ENCODE measurements at places on chromosomes 3 and 15.
A peak's percentile ranks its signal among the peaks of the same experiment; 100 is the strongest.

- no peak for DNase-seq
Observed at GRCh38 chr3:151210676-151211381, 7.8 kb upstream of the GPR171 start.

- DNase-seq: no peak
Observed at GRCh38 chr15:34603095-34603494, 19.6 kb upstream of the GOLGA8B start.

GRCh38 chr3:23629181-23629894 lies 176.4 kb upstream of the UBE2E1 start:
- no peak for DNase-seq

DNA sequence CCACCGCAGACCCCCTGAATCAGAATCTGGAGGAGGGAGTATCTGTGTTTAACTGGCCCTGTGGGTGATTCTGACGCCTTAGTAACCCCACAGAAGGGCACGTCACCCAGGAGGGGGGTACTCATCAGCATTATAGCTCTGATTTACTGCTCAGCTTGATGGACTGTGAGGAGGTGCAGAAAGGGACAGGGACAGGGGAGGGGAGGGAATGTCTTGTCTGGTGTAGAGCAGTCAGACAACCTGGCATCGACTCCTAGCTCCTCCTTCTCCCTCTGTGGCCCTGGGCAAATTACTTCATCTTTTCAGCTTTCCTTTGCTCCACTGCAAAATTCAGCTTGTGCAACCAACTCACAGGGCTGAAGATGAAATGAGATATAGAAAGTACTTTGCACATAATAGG lies 42.3 kb upstream of the GLCE start:
- no peak for DNase-seq

GRCh38 chr3:52552089-52552488 lies 15.7 kb downstream of the UQCC5 start:
- no peak for DNase-seq

DNA sequence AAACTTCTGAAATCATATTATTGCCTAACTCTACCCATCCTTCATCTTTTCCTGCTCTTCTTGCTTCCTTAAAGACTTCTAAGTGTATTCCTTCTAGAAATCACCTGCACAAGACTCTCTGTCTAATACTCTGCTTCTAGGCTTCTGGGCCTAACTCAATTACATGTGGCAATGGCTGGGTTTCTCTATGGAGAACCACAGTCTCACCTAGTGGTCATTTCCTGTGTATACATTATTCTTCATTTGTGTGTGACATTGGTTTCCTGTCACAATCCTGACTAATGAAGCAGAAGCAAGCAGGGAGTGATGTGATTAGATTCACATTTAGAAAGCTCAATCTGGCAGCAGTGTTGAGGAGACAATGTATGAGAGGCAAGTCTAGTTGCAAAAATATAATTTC lies 16.9 kb upstream of the CLDN1 start:
- no peak for DNase-seq

- no peak for DNase-seq
Observed at GRCh38 chr15:32941823-32942222, 224.0 kb downstream of the GREM1 start.

GRCh38 chr15:38220606-38221273 lies 31.9 kb upstream of the SPRED1 start:
- peak; percentile 38 for DNase-seq

DNA sequence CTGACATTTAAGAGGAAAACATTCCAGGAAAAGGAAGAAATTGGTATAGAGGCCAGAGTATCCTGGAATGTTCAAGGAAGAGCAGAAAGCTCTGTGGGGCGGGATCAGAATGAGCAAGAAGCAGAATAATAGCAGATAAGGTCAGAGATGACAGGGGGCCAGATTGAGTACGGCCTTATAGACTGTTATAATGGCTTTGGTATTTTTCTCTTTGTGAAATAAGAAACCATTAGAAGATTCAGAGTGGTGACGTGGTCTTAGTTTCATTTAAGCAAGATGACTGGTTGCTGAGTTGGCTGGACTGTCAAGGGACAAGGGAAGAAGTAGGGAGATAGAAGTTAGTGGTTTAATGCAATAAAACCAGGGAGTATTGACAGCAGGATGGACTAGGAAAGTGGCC lies 218.3 kb upstream of the SOX2 start:
- no peak for DNase-seq

DNA sequence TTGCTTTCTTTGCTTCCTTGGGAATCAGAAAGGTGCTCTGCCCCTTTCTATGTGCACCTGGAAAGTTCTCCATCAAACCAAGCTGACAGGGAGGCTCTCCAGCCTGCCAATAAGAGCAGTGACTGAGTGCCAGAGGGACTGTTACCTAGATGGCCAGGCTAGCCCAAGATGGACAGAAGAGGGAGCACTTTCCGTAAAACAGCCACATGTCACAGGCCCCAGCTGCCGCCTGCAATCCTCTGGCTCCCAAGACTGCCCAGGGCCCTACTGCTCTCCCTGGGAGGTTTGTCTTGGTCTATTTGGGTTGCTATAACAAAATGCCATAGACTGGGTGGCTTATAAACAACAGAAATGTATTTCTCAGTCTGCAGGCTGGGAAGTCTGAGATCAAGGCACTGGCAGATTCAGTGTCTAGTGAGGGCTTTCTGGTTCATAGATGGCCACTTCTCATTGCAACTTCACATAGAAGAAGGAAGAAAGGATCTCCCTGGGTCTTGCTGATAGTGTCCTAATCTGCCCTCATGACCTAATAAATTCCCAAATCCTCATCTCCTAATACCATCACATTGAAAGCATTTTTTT lies 72.3 kb downstream of the TAMM41 start:
- DNase-seq: peak; percentile 59

DNA sequence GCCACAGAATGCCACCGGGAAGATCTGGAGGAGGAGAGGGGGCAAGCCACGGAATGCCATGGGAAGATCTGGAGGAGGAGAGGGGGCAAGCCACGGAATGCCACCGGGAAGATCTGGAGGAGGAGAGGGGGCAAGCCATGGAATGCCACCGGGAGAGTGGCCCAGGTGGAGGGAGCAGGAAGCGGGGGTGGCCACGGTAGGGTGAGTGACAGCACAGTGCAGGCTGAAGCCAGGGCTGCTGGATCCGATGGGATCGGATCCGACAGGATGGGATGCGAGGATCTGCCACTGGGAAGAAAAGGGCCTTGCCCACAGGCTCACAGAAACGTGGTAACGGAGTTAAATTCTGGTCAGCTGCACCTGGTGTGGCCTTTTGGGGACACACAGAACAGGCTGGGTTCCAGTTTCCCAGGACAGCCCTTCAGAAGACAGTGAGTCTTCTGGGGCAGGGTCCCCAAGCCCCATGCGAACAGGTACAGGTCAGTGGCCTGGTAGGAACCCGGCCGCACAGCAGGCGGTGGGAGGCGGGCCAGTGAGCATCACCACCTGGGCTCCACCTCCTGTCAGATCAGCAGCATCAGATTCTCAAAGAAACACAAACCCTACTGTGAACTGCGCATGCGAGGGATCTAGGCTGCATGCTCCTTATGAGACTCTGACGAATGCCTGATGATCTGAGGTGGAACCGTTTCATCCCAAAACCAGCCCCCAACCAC lies 58.8 kb downstream of the XXYLT1 start:
- DNase-seq: no peak

GRCh38 chr15:100879061-100879463 lies 569 bp upstream of the ALDH1A3 start:
- DNase-seq: no peak

DNA sequence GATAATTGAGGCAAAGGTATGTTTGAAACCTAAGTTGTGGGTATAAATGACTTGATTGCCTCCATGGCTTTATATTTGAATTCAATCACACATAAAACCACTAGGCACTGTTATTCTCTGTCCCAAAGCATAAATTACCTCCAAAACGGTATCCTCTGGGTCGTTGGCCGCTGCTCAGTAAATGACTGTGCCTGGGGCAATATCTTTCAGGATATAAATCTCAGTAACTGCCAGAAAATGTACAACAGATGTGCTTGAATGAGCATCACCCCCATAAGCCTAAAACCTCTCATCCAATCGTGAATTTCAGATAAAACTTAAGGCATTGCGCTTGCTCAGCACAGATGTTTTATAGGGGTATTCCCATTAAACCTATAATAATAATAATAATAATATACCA lies 19.0 kb upstream of the C3orf49 start:
- no peak for DNase-seq

DNA sequence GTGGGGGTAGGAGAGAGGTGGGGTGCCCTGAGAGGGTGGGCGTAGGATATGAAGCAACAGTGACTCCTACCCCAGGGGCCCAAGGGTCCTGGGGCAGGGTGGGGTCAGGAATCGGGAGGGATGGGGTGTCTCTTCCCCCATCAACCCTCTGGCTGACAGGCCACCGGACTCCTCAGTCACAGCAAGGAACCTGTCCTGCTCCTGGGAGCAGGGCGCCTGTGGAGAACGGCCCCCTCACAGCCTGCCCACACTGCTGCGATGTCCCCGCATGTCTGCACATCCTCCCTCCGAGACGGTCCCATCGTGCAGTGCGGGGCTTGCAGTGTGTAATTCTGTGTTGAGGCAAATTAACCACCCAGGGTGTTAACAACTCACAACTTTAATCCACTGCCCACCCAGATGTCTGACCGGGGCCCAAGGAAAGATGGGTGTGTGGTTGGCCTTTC lies 2.7 kb downstream of the TM4SF19 start:
- no peak for DNase-seq

DNA sequence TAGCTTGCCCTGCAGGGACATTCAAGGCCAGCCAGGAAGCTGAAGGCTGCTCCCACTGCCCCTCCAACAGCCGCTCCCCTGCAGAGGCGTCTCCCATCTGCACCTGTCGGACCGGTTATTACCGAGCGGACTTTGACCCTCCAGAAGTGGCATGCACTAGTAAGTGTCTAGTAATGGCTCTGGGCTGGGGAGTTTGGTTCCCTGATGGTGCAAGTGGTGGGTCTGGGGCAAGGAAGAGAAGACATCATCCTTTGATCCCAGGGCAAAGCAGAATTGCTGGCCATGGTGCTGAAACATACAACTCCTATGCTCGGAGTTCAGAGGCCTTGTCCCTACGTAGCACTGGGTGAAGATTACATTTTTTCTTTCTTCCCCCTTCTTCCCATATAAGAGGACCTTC lies 311.4 kb downstream of the EPHB1 start:
- DNase-seq: peak; percentile 72

DNA sequence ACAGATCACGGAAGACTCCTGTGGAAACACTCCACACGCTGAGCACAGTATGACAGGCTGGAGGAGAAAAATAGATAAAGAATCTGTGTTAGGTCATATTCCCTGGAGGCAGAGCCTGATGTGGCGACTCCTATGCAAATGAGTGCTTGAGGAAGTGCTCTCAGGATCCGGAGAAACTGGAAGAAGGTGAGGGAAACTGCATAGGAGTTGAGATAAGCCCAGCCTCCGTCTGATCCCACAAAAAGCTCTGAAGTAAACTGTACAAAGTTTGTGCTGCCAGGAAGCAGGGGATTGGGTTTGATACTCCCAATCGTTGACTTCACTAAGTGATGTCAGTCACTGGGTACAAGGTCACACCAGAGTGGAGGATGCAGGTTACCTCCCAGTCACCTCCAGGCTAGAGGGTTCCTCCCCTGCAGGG lies 33.4 kb downstream of the OSBPL10 start:
- DNase-seq: peak; percentile 87

Data from Karpas-422 (cell line).